ENCODE measurements at places on chromosomes 5 and 9.

GRCh38 chr5:53397845-53398244 is 82.6 kb upstream of the FST start:
- DNase-seq: no peak

- DNase-seq: peak; percentile 55
These were observed 534 bp downstream of the ERP44 start for GRCh38 chr9:100098046-100098886.

DNA sequence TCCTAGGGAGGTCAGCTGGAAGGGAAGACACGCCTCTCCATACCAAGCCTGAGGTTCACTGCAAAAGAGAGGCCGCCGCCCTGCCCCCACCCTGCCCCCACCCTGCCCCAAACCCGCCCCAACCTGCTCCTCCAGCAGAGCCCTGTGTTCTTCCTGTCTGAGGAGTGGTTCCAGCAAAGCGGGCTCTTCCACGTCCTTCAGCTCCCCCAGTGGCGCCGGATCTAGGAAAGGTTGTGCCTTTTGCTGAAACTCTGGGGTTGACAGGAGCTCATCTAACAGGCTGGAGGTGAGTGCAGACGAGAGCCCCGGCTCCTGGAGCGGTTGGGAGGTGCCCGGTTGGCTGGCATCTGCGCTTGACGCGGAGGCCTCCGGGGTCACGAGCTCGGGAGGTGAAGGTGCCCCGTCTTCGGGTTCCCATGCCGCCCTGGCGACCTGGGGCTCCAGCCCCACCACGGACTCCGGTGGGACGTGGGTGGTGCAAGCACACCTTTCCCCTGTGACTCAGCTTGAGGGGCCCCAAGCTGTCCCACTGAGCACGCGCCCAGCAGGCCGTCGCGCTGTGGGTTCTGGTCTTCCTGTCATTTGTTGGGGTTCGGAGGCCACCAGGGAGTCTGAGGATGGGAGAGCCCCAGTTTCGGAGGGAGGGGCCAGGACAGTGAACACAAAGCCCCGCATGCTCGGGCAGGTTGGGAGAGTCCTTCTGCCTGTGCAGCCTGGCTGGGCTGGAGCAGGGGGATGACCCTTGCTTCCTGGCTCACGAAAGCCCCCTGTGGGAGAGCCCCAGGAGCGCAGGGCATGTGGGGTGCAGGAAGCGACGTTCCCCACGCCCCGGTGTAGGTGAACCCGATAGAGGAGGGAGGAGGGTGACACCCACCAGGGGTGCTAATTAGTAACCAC is 1467.1 kb downstream of the FOXD4L5 start:
- DNase-seq: peak; percentile 41

DNA sequence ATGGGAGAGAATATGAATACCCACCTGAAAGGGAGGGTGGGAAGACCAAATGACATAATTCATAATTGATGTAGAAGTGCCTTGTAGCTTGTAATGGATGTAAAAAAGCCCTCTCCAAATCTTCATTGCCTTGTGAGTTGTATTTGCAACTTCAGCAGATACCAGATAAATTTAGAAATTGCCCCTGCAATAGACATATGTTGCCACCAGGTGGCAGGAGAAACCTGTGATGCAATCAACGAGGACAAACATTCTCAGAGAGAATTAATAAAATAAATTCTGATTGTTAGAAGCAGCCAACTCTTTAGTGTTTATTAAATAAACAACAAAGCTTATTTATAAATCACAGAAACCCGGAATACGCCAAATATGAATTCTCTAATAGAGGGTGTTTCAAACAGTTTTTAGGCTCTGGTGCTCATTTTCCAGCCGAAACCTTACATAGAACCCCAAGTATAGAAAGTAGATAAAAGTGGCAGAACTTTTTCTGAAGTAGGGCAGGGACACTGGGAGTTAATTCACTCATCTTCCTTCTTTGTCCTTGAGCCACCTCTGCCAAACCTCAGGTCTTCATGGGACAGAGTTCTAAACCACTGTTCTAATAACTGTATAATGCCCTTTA is 147.8 kb downstream of the TMEM38B start:
- DNase-seq: peak; percentile 51

- no peak for DNase-seq
These were observed 80.6 kb upstream of the IL6ST start for GRCh38 chr5:56075361-56075760.

DNA sequence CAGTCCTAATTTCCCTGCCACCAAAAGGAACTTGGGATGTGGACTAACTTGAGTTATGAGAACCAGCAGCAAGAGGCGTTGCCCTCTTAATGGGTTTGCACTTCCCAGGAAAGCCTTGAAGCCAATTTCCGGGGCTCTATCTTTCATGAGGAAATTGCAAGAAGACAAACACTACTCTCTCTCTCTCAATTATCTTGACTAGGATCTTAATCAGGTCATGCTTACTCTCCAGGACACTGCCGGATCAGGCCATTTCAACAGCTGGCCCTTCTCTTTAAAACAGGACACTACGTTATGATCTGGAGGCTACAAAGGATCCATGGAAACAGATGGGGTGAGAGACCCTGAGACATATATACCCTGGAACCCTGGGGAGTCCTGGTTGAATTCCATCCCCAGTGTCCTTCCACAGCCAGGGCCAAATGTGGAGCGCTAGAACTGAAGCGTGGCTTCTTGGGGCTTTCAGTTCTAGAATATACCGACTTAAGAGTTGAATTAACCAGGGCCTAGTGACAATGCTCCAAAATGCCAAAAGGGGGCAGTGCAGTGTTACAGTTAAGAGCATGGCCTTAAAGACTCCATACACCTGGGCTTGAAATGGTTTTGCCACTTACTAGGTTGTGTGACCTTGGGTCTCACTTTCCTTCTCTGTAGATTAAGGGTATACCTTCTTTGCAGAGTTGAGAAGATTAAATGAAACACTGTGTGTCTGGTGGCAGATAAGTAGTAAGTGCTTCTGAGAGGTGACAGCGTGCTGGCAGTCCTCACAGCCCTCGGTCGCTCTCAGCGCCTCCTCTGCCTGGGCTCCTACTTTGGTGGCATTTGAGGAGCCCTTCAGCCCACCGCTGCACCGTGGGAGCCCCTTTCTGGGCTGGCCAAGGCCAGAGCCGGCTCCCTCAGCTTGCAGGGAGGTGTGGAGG is 21.1 kb downstream of the FAM219A start:
- DNase-seq: peak; percentile 63

GRCh38 chr9:96758845-96759673 is 18.8 kb downstream of the ZNF510 start:
- DNase-seq: no peak

DNA sequence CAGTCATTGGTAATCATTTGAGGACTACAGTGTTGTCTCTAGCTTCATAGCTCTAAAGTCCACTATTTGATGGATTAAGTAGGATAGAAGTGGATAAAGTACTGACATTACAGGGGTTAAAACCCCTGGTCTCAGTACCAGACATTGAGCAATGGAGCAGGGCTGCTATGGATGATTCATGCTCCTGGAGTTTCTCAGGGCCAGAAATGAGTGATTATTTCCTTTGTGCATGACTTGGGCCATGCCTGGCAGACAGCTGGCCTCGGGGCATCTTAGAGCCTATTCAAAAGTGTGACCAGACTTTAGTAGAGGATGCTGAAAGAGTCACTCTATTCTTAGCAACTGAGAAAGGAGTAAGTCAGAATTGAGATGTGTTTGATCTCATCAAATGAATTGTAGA is 350.7 kb upstream of the TLE4 start:
- no peak for DNase-seq

DNA sequence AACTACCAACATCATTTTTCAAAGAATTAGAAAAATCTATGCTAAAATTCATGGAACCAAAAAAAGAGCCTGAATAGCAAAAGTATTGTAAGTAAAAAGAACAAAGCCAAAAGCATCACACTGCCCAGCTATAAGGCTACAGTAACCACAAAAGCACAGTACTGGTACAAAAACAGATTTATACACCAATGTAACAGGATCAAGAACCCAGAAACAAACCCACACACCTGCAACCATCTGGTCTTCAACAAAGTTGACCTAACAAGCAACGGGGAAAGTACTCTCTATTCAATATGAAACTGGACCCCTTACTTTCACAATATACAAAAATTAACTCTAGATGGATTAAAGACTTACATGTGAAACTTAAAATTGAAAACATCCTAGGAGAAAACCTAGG is 94.2 kb upstream of the TARS1 start:
- DNase-seq: no peak

DNA sequence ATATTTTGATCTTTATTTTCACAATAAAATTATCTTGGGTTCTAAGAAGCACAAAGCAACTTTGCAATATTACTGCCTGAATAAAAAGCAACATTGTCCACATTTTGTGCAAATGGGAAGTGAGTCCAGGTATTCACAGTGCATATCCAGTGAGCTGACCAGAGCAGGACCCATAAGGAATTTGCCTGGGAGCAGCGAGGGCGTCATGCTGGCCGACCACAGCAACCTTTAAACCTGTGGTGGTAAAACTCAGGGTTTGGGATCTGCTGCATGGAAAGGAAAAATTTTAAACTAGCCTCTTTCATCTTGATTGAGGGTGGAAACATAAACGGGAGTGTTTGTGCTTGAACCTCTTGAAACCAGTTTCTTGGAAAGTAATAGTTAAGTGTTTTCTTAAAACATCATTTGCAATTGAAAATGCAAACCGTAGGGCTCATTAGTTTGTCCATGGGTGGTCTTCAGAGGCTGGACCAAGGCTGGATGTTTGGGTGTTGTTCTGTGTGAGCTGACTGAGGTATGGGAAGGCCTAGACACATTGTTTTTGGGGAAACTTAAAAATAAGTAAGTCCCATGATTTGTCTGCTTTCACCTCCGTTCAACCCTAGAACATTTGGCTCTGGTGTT is 85.0 kb upstream of the ANKH start:
- no peak for DNase-seq

DNA sequence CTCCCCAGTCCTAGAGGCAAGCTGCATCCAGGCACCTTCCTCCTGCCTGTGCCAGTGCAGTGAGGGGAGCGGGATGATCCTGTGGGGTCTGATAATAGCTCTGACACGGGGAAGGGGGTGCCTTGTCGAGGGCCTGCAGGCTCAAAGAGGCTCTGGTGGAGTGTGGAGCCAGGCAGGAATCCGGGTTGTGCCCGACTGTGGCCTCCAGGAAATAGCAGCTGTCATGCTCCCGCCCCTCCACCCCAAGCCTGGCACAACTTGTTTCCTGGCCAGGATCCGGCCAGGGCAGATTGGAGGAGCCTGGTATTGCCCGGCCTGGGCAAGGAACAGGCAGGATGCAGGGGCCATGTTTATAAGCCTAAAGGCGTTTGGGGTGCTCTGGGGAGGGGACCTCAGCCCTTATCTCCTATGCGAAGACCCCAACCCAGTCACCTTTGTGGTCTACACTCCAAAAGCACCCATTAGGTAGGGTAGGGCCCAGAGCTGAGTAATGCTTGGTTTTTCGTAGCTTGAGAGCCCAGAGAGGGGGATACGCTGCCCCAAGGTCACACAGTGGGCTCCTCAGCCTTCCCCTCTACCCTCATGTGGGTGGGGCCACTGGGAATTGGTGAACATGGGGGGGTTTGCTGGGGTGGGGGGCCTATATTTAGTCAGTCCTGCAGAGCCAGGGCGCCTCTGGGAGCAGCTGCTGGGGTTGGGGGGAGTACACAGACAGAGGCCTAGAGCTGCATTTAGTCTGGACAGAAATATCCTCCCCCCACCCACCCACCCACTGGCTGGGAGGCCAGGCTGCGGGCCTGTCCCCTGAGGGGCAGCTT is 12.2 kb downstream of the CXXC5 start:
- no peak for DNase-seq

- DNase-seq: no peak
These were observed 32.7 kb upstream of the SLC9A3 start for GRCh38 chr5:556909-557441.

- DNase-seq: no peak
These were observed 110.4 kb downstream of the TLE4 start for GRCh38 chr9:79682076-79682736.

DNA sequence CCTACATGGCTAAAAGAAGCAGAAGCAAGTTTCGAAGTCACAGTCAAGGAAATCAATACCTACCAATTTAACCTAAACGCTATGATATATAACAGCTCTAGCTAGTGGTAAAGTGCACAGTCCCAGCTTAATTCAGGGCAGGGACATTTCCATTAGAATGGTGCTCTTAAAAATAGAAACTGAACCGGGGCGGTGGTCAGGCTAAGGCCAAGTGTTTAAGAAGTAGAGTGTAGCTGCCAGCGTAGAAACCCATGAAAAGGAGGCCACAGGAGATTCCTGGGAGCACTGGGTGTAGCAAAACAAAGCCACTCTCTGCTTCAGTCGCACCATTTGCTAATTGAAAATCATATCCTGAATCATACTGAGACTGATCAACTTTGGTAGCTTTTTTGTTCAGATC is 28.8 kb downstream of the PPIC start:
- no peak for DNase-seq

DNA sequence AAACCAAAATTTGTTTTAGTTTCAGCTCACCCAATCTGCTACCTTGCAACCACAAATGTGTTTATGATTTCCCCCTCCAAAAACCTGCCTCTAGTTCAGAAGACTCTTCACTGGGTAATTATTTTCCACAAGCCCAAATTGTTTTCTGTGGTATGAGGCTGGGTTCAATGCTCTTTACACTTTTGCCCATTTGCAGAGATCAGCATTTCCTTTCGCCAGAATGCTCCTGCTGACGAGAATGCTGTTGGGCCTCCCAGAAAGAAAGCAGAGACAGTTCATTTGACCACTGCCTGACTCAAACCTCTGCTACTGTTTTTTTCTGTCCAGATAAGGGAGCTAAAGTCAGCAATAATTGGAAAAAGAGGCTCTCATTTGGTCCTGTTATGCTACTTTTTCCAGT is 427.3 kb downstream of the PDE4D start:
- no peak for DNase-seq

DNA sequence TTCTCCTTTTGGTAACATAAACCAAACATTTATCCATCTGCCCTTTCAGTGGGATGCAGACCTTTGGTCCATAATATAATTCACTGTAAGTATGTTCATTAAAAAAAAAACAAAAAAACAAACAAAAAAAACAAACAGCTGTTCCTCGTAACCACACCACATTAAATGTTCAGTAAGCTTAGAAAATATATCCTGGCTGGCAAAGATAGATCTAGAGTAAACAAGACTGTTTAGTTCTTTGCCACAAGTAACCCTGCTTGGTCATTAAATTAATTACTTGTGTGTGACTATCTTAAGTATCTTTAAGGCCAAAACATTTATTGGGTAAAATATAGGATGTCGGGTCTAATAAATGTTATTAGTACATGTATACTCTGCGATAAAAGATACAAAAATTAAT is 1717.1 kb downstream of the EFNA5 start:
- no peak for DNase-seq

DNA sequence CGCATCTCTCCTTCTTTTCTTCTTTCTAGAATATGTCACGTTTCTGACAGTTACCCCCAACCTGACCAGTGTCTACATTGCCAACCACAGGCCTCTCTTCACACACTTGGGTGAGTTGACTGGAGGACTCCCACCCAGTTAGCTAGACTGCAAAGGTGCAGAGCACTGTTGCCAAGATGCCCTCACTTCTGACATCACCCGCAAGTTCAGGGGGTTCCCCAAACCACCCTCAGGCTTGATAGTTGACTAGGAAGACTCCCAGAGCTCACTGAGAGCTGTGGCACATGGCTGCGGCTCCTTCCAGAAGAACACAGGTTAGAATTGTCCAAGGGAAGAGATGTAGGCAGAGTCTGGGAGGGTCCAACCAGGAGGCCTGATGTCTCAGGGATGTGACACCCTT is 17.2 kb downstream of the ADAMTS13 start:
- no peak for DNase-seq

- no peak for DNase-seq
These were observed 202.6 kb downstream of the DCP2 start for GRCh38 chr5:113179156-113179555.
